Retina (tissue), 1 donor: ENCODE measurements at places on chromosomes 1 and 21.

DNA sequence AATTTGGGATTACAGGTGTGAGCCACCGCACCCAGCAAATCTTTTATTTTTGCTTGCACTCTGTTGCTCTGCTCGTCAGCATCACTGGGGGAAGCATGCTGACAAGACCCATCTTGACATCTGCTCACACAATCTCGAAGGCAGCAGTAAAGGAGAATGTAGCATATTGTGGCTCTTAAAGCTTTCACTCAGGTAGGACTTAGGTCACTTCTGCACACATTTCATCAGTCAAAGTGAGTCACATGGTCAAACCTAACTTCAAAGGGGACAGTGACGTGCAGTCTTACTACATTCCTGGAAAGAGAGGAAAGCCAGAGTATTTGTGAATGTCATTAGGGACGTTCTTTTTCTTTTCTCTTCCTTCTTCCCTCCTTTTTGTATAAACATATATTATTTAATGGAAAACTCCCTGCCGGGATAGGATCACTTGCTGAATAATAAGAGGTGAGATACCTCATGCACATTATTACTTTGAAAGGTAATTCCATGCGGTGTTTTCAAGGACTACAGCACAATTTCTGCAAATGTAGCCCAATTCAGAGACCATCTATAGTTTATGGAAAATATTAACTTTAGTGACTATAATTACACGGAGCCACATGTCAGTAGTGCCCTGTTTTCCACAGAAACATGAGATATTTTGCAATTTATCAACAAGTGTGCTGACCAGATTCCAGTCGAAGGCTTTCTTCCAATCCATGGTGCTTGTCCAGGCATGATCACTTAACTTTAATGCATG, 19.3 kb upstream of the ACBD6 start:
- DNase-seq: no peak

- no peak for DNase-seq
Measured at GRCh38 chr1:182308826-182309225, 82.8 kb downstream of the GLUL start.

- no peak for DNase-seq
Measured at GRCh38 chr1:199150756-199151155, 511.9 kb downstream of the PTPRC start.

GRCh38 chr1:178660461-178660860, 64.6 kb upstream of the RALGPS2 start:
- no peak for DNase-seq

DNA sequence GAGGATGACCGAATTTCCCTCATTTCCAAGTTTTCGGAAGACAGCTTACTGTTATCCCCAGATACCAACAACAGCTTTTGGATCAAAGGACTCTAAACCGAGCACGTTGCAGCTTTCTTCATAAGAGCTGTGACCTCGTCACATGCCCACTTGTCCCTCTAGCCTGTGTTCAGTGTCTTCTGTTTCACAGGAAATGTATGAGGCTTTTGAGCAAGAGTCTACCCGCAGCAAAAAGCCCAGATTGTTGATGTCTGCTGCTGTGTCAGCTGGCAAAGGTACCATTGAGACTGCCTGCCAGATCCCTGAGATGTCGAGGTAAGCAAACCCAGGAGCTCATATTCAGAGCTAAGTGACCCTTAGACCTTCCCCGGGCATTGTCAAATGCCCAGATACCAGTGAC, 24.1 kb downstream of the CHI3L2 start:
- DNase-seq: no peak

DNA sequence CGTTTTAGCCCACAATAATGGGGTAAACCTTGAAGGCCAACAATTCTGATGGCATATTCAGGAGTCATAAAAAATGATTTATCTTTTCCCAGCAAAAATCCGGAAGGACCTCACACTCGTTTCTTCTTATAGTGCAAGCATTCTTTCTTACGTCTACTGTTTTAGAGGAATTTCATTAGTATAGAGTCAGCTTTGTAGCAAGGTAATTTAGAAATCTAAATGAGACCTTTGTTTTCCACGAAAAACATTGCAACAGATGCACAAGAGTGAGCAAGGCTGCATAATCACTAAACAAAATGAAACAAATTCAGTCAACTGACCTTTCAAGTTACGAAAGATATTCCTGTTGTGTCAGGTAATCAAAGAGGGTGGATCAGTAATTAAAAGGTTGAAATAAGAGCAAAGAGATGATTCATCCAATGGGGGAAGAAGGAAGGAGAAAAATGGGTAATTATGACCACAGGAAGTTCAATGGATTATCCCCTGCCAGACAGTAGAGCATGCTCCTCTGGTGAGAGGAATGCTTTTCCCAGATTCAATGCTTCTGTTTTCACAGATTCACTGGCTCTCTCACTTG, 560 bp upstream of the CSDE1 start:
- no peak for DNase-seq

DNA sequence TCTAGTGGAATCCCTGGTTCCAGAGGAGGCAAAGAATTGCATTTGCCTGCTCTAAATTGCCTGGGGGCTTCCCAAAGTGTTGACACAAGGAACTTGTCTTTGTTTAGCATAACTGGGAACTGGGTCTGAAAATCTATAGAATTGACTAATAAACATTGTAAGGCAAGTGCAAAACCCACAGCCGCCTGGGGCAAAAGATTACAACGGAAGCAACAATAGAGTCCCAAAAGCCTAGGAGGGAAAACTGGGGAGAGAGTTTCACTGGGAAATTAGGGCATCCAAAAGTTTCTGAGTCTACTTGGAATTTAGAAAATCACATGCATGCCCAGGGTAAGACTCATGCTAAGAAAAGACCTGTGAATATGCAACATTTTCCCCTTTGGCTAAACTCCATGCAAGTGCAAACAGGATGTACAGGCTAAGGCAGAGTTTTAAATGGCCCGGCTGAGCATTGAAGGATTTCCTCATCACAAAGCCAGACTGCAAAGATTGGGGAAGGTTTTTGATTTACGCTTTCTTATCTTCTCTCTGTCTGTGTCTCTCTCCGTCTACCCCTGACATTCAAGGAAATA, 725.3 kb upstream of the NCAM2 start:
- no peak for DNase-seq

GRCh38 chr1:2583871-2584351, 2.7 kb upstream of the PRXL2B start:
- no peak for DNase-seq

DNA sequence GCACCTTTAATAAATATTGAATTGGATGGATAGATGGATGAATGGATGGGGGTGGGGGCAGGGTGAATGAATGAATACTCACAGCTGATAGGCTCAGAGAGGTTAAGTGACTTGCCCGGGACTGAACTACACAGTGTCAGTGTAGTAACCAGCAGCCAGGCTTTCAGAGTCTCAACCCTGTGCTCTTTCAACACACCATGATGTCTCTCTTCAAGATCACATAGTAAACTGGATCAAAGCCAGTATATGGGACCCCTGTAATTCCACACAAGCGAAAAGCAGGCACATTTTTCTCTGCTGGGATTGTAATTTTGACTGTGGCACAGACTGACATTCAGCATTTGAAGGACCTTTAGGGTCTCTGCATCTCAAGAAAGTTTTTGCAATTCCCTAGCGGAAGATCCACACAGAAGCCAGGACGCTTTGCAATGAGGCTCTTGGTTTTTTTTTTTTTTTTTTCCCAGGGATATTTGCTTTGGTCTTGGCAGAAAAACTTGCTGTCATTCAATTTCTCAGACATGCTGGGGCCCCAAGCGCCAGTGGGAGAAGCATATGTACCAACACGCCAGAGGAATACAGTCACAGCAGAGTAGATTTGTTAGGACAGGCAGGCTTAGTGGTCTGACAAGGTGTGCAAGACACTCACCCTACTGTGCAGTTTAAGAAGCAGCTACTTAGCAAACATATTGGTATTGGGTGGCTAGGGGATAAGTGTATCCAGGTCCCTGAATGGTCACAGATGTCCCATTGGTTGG, 213.1 kb upstream of the CAMK1G start:
- no peak for DNase-seq
